ENCODE measurements at places on chromosomes 7 and 10.

DNA sequence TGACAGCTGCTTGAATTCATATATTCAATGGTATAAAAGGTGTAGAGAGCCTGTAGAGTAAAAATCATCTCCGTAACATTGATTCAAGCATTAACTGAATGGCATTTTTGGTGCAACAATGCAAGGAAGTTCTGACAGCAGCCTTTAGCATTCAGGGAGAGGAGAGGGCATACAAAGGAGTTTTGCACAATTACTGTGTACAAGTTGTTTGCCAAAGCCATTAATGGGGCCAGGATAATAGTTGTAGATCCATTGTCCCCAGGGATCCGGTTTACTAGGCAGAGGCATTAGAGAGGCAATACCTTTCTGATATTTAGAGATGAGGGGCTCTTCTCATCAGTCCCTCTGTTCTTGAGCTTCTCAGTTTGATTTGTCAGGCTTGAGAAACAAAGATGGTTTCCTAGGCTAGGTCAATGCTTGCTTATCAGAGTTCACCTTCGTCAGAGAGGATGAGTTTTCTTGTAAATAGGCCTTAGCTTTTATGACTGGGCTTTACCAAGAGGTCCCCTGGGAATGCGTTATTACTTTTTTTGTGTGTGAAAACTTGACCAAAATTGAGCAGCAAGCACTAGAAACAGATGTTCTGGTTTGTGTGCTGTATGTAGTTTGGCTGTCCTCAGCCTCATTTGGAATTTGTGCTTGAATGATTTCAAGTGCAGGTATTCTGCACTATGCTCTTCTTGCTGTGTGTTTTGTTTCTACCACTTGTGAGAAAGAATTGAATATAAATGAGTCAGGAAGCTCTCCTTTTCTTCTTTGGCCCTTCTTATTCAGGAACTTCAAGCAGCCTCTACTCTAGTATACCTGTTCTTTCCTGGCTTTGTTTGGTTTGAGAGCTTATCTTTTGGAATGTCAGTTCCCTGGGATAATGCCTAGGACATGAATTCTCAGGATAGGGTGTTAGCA is 32.0 kb downstream of the SND1 start:
- no peak for DNase-seq

GRCh38 chr7:85567983-85568382 is 381.1 kb upstream of the SEMA3D start:
- no peak for DNase-seq

DNA sequence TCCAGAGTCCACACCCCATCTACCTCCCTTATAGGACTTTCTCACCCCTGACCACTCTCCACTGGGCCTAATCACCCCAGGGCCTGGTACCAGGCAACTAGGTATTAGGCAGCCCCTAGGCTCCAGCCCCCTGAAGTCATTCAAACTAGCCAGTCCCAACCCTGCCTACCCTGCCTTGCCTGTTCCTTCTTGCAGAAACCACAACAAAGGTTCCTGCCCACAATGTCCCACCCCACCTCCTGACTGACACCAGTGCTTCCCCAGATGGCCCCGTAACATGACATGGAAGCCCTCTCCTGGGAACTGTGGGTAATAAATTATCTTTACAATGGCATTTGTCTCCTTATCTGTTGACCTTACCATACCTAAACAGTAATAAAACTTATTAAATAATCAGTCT is 100.6 kb upstream of the PDE1C start:
- no peak for DNase-seq

- no peak for DNase-seq
These were observed 30.2 kb upstream of the LEP start for GRCh38 chr7:128210590-128211570.

GRCh38 chr7:41891950-41892349 is 189.1 kb upstream of the INHBA start:
- DNase-seq: no peak
